ENCODE measurements at places on chromosomes 6 and 20. TPM values are rescaled to one million over a fixed set of nuclear protein-coding genes. Genes with fewer than 3 reads are reported as not detected.

Gene TAP1
- total RNA-seq: 11.6 TPM

- no peak for DNase-seq
Measured at GRCh38 chr6:158016571-158017383, 35.1 kb downstream of the SYNJ2 start.

DNA sequence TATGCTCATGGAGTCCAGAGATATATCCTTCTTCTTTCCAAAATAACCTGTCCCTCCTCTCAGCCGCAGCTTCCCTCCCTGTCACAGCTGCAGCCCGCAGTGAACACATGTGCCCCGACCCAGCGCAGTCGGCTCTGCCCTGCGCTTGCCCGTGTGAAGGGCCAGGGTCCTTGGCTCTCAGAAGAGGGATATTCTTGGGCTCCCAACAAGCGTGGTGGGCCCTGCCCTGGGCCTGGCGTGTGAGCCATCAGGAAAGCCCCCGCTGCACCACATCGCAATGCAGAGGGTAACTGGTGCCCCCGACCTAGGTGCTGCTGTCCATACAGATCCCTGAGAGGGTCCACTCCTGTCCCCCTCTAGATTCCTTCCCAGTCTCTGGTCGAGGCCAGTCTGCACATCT, 65.2 kb downstream of the SSR1 start:
- no peak for DNase-seq

DNA sequence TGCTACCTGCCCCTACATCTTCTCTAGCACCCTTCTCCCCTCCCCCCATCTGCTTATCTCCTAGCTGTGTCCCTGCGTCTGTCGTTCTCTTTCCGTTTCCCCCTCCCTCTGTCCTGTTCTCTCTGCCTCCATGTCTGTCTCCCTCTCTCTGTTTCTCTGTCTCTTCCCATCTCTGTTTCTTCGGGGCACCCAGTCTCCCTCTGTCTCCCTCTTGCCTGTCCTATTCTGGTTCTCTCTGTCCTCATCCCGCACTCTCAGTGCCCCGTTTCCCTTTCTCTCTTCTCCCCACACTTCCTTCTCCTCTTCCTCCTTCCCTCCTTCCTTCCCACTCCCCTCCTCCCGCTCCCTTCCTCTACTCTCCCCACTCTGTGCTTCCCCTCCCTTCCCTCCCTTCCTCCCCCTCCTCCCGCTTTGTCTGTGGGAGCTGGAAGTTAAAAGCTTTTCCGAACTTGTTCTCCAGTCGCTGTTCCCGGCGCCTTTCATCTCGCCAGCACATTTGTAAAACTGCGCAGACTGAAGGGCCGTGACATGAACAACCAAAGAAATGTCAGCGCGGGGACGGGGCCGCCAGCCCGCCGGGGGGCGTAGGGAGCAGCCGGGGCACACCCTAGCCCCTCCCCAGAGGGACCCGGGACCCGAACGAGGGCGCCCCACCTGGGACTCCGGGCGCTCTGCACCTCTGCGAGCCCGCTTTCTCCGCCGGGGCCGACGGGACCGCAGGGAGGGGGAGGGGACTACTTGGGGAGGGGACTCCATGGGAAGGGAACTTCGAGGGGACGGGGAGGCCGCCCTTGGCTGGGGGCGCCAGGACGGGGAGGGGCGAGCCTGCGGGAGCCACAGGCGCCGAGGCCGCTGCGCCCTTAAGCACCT, 4.0 kb upstream of the CDH22 start:
- peak; percentile 12 for DNase-seq

DNA sequence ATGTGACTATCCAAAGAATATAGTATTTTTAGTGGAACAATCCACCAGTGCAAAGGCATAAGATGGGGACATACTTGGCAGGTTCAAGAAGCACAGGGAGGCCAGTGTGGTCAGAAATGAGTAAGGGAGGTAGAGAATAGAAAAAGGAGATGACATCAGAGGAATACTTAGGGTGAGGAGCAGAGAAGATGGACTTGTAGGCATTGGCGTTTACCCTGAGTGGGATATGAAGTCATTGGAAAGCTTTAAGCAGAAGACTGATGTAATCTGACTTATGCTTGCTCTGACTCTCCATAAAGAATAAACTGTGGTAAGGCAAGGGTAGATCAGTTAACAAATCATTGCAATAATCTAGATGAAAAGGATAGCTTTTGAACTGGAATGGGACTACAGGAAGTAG, 228.7 kb downstream of the GJA1 start:
- DNase-seq: no peak

- peak; percentile 2 for DNase-seq
Measured at GRCh38 chr6:149781715-149782114, 32.2 kb downstream of the PCMT1 start.

Gene BEND6
- 0.09 TPM for total RNA-seq

Gene PRPH2
- total RNA-seq: 7.3 TPM

- DNase-seq: no peak
Measured at GRCh38 chr20:48444249-48444648, 383.6 kb downstream of the PREX1 start.

Gene HLA-DPB1
- total RNA-seq: 14.3 TPM

GRCh38 chr6:52595000-52595795, 18.3 kb upstream of the TRAM2 start:
- DNase-seq: peak; percentile 92

Gene ZNF165
- 0.95 TPM for total RNA-seq

DNA sequence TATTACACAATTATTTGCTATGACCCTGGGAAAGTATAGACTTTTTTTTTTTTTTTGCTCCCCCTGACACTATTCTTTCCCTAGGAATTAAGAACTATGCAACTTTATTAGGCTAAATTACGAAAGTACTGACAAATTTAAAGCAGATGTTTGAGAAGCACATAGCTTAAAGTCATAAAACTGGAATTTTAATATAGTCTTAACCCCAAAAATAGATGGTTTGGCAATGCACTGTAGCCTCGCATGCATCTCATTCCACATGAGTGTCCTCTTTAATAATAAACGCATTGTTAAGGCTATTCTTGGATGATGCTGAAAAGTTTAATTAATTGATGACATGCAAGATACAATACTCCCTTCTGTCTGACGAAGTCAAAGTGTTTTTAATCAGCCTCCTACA, 49.3 kb downstream of the TBC1D7 start:
- no peak for DNase-seq

GRCh38 chr6:157516319-157517026, 135.5 kb downstream of the ZDHHC14 start:
- no peak for DNase-seq

Gene HLA-DOA
- 0.25 TPM for total RNA-seq

DNA sequence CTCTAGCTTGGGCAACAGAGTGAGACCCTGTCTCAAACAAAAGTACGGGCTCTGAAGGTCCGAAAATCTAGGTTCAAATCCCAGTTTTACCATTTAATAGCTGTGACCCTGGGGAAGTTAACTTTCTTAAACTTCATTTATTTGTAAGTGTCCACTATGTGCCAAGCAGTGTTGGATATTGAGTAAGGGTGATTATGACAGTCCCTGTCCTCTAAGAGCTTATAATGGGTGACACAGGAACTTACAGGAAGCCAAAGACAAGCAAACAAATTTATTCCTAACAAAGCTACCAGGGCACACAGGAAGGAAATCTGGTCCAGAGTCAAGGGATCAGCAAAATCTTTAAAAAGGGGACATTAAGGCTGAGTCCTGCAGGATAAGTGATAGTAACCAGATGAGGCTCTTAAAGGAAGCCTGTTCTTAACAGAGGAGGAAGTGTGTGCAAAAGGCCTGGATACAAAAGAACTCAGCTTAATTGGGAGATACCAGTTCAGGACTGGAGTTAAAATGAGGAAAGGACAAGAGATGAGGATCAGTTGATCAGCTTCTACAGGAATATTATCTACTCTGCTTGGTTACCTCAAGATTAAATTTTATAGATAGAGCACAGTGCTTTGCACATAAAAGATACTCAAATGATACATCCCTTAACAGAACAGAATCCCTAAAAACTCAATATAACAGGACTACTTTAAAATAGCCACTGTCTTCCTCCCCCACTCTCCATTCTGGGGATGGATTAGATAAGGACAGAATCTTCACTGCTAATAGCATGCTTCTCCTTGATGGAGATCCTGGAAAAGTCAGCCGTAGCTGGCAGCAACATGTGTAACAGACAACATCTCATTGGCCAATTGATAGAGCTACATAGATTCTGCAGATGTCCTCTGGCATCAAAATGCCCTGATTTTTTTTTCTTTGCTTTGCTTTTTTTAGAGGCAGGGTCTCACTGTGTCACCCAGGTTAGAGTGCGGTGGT, 6.1 kb downstream of the SNX3 start:
- no peak for DNase-seq

GRCh38 chr20:59561228-59561605, 43.1 kb upstream of the PHACTR3 start:
- DNase-seq: no peak

DNA sequence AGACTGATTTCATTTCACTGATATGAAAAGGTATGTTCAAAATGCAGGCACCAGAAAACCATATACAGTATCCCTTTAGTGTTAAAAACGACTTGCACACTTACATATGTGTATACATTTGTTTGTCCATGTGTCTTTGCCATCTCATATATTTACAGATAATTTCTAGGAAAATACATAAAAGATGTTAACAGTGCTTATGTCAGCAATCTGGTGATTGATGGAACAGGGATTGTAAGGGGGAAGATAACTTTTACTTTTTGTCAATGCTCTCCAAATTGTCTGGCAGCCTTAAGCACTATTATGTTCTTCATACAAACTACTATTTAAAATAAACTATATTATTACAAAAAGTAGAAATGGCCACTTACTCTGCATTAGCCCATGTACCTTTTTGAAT, 238.5 kb upstream of the DEFB112 start:
- no peak for DNase-seq

Gene ZNF337
- total RNA-seq: 23.1 TPM

DNA sequence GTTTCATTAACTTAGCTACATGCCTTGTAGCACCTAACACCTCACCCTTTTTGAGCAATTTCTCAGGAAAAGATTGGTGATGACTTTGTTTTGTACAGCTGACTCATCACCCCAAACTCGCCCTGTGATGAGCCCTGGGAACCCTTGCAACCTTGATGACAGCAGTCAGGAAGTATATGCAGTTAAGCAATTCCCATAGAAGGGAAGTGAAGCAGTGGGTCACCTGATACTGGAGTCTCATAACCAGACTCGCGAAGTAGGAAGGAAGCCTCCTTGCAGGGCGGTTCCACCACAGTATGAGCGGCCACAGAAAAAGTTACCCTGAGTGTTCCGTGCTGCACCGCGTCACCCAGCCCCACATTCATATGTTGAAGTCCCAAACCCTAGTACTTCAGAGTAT, 82.0 kb upstream of the EDN1 start:
- peak; percentile 53 for DNase-seq

- DNase-seq: no peak
Measured at GRCh38 chr6:129609635-129610034, 100.3 kb downstream of the ARHGAP18 start.

DNA sequence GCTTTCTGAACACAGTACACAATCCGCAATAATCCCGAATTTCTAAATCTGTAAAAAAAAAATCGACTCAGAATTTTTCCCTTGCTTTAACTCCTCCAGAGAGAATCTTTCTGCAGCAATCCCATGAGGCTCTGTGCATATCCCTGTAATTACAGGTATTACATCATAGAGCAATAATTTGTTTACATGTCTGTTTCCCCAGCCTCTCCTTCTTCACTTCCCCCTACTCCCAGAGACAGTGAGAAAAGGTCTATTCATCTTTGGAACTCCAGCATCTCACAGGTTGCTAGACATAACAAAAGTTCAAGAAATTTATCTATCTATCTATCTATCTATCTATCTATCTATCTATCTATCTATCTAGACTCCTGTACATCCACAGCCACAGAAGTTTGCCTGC, 26.0 kb downstream of the KLHL31 start:
- no peak for DNase-seq

Gene TUBB1
- total RNA-seq: 0.03 TPM

Gene TRIM15
- not detected for total RNA-seq
